ENCODE measurements at places on chromosomes 12 and 14.
A peak's percentile ranks its signal among the peaks of the same experiment; 100 is the strongest.

DNA sequence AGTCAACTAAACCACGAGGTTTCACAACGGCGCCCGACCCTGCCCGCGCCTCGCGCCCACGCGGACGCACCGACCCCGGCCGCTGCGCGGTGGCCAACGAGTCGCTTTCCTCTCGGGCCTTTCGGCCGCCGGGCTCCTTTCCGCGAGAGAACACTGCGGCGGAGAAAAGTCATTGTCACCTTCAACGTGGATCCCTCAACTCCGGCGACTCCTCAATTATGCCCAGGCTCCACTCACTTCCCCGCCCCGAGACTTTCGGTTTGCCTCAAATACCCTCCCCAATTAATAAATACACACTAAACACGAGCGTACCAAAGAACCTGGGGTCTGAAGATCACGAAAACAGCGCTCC is 450 bp downstream of the SINHCAF start:
- peak; percentile 51 for DNase-seq

DNA sequence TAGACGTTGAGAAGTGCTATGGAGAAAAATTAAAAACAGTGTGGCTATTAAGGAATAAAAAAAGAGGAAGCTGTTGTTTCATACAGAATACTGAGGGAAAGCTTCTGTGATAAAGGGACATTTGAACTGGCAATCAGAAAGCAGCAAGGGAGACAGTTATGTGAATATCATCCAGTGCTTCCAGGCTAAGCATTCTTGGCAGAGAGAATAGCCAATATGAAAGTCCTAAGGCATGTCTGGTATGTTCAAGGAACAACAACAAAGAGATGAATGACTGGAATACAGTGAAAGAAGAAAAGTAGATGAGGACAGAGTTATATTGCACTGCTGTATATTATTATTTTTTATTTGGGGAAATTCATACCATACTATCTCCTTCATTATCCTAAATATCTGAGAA is 23.9 kb downstream of the SCAF11 start:
- no peak for DNase-seq

- DNase-seq, result no peak
Observed at GRCh38 chr14:64123241-64123822, 170.8 kb downstream of the ESR2 start.

DNA sequence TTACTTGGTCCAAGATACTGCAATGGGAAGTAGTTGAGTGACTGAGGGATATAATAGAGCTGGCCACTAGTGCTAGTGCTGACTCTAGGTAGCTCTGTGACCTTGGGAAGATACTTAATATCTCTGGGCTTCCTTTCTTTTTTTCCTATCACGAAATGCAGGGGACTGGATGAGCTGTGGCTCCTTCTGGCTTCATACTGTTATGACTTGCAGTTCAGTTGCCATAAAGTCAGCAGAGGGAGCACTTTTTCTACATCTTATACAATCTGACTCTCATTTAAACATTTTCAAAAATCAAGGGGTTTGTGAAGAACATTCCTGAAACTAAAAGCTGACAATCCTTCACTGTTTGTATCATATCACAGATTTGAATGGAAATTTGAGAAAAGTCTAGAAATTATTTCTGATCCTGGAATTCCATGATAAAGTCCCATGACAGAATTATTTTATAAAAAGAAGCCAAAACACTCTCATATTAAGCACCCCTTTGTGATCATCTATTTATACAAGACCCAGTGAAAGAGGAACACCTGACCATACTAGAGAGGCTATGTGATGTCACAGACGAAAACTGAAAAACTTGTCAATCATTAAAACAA is 5.3 kb downstream of the BHLHE41 start:
- no peak for DNase-seq
